ENCODE measurements at places on chromosomes 13 and 19. TPM values are rescaled to one million over a fixed set of nuclear protein-coding genes. Genes with fewer than 3 reads are reported as not detected.

The ZNF792 gene
- 3.8 TPM for total RNA-seq

The LGALS4 gene
- not detected for total RNA-seq

The C19orf18 gene
- not detected for total RNA-seq

The DACH1 gene
- total RNA-seq, result 9.6 TPM

The KCTD15 gene
- total RNA-seq, result 61.4 TPM

The OR7A5 gene
- 0.16 TPM for total RNA-seq

The KRTDAP gene
- not detected for total RNA-seq

The SIGLECL1 gene
- total RNA-seq, result not detected

The UNC13A gene
- total RNA-seq, result 0.08 TPM

The FXYD5 gene
- total RNA-seq, result 149 TPM

The ADGRE3 gene
- total RNA-seq, result not detected

The MAP3K10 gene
- 6.2 TPM for total RNA-seq

The CGB8 gene
- not detected for total RNA-seq

The TYROBP gene
- not detected for total RNA-seq

The CYP2F1 gene
- not detected for total RNA-seq

The SIGLEC12 gene
- total RNA-seq, result not detected

The KIR2DL1 gene
- total RNA-seq, result not detected

The RETN gene
- total RNA-seq, result not detected

The RXFP2 gene
- not detected for total RNA-seq

The DKKL1 gene
- 2.1 TPM for total RNA-seq

The MAMSTR gene
- 1.6 TPM for total RNA-seq

The PTGIR gene
- 14.0 TPM for total RNA-seq

The ICAM5 gene
- 26.7 TPM for total RNA-seq

The ZNF492 gene
- 0.64 TPM for total RNA-seq

The MAP4K1 gene
- total RNA-seq, result not detected

The NDUFA7 gene
- 58.2 TPM for total RNA-seq

The MZT1 gene
- total RNA-seq, result 21.7 TPM

The MYCBP2 gene
- total RNA-seq, result 20.6 TPM

The PSENEN gene
- total RNA-seq, result 43.2 TPM

The ZNF493 gene
- 16.9 TPM for total RNA-seq

The VSTM1 gene
- not detected for total RNA-seq

The ZNF587B gene
- 15.6 TPM for total RNA-seq

The ZNF230 gene
- 3.7 TPM for total RNA-seq

The KIR2DL3 gene
- total RNA-seq, result not detected

The ELSPBP1 gene
- not detected for total RNA-seq

The SHFL gene
- total RNA-seq, result 19.1 TPM

The DCT gene
- total RNA-seq, result 0.32 TPM

The GNA15 gene
- 3.4 TPM for total RNA-seq

The SIAH3 gene
- total RNA-seq, result 0.08 TPM

The FXYD7 gene
- not detected for total RNA-seq

The CARM1 gene
- total RNA-seq, result 30.2 TPM

The TGFBR3L gene
- total RNA-seq, result 6.3 TPM

The SPRY2 gene
- total RNA-seq, result 19.0 TPM

The F10 gene
- 12.8 TPM for total RNA-seq

The CLIP3 gene
- total RNA-seq, result 14.1 TPM

The ZNF541 gene
- under 0.01 TPM for total RNA-seq

The C19orf44 gene
- 3.8 TPM for total RNA-seq
